ENCODE measurements at places on chromosomes 5 and 9. TPM values are rescaled to one million over a fixed set of nuclear protein-coding genes. Genes with fewer than 3 reads are reported as not detected.

The SLC34A1 gene
- 0.07 TPM for polyA plus RNA-seq

DNA sequence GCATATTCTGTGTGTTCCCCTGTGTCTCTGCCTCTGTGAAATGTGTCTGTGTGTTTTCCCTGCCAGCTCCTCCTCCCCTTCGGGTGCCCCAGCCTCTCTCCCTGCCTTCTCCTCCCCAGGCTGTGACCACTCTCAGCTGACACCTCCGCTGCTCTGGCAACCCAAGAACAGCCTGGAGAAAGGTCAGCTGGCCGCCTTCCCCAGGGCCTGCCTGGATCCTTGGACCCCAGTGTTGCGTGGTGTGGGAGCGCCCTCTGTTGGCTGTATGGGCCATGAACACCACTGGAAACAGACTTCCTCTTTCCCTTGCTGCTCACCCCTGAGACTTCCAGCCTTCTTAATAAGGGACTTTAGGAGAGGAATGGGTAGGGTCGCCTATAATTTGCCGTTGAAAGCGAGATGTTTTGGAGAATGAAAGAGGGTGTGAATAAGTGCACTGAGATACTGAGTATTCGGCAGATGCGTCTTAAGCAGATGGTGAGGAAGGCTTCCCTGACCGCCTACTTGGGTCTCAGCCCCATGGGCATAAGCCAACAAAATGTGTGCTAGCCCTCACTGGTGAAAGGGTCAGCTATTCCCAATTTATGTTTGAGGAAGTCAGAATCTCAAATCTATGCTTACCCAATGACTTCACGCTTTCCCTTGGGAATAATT lies 114.9 kb upstream of the TRIM32 start:
- no peaks in the 10 kb centered on the region for H3K27me3 ChIP-seq
- H3K4me3 ChIP-seq: no peak overlapping the region
- H3K36me3 ChIP-seq: no peaks in the 10 kb centered on the region
- no peak overlapping the region for H3K27ac ChIP-seq

DNA sequence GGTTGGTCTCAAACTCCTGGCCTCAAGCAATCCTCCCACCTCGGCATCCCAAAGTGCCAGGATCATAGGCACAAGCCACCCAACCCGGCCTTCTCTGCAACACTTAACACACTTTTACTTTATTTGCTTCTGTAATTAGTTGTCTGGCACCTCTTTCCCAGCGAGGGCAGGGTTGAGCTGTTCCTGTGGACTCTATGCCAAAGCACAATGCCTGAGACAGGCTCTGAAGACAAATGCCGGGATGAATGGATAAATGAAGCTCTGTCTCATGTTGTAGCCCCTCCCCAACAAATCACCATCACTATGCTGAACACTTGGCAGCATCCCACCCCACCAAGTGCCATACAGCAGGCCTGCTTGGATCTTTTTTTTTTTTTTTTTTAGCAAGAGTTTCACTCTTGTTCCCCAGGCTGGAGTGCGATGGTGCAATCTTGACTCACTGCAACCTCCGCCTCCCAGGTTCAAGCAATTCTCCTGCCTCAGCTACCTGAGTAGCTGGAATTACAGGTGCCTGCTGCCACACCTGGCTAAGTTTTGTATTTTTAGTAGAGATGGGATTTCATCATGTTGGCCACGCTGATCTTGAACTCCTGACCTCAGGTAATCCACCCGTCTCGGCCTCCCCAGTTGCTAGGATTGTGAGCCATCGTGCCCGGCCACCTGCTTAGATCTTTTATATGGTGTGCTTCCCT lies 21.3 kb downstream of the GPX3 start:
- H3K4me1 ChIP-seq: no peaks in the 10 kb centered on the region
- H3K27me3 ChIP-seq: no peaks in the 10 kb centered on the region
- DNase-seq: no peak

The KCNIP1 gene
- polyA plus RNA-seq: not detected

The MAP1B gene
- 7.4 TPM for polyA plus RNA-seq

GRCh38 chr9:37955781-37956422 lies 52.0 kb upstream of the SLC25A51 start:
- H3K27me3 ChIP-seq: no peaks in the 10 kb centered on the region
- DNase-seq: no peak
- no peak overlapping the region for H3K27ac ChIP-seq

DNA sequence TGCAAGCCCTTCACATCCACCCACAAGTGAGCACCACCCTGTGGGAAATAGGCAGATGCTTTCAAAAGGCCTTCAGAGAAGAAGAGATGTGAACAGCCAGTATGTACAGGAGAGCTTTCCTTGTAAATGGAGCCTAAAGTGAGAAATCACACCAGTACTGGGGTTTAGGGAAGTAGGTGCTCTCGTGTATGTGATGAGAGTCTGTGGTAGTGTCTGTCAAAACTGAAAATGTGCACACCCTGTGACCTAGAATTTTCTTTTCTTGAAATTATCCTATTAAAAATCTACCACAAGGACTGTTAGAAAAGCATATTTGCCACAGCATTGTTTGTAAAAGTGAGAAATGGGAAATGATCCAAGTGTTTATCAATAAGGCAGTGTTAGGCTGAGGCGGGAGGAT lies 16.6 kb downstream of the OTULINL start:
- H3K27ac ChIP-seq: no peak overlapping the region
- no peak for DNase-seq
- H3K4me1 ChIP-seq: peaks cover 6% of the 10 kb centered on the region
- no peak overlapping the region for H3K4me3 ChIP-seq
- H3K27me3 ChIP-seq: no peaks in the 10 kb centered on the region
- peaks cover 5% of the 10 kb centered on the region for H3K36me3 ChIP-seq

- no peak overlapping the region for H3K4me3 ChIP-seq
- no peaks in the 10 kb centered on the region for H3K4me1 ChIP-seq
- no peak for DNase-seq
- H3K27me3 ChIP-seq: no peaks in the 10 kb centered on the region
- no peak overlapping the region for H3K27ac ChIP-seq
- H3K36me3 ChIP-seq: peaks cover 8% of the 10 kb centered on the region
Observed at GRCh38 chr9:36392489-36392888, 7.6 kb downstream of the RNF38 start.

DNA sequence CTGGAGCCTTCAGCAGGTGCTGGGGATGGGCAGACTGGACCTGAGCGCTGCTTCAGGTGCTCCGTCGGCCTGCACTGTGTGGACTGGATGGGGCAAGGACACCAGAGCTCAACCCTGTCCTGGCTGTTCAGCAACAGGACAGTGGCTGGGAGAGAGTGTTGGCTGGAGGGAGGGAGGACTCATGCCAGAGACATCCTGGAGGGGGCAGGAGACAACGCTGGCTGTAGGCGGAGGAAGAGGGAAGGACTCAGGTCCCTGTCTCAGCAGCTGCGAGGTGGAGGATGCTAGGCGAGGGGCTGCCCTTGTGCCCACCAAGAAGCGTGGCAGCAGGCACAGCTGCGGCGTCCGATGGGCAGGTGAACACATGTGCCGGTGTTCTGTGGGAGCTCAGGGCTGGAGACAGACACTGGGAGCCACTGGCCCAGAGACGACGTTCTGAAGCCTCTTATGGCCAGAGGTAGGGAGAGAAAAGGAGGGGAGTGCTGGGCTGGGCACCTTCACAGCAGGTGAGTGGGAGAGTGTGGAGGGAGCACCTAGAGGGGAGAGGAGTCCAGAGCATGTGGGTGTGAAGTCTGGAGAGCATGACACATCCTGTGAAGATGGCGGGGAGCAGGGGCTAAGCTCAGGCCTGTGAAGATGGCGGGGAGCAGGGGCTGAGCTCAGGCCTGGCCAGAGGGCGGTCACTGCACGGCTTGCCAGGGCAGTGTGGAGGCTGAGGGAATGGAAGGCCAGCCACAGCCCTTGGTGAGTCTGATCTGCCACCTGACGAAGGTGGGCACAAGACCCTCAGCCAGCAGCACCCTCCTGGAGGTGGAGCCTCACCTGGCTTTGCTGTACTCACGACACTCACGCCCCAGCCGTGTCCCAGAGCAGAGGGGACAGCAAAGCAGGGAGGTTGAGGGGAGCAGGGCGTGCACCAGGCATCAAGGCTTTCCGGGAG lies 79.1 kb upstream of the FCN1 start:
- H3K4me1 ChIP-seq: no peaks in the 10 kb centered on the region
- H3K27ac ChIP-seq: no peak overlapping the region
- no peaks in the 10 kb centered on the region for H3K27me3 ChIP-seq
- H3K4me3 ChIP-seq: no peak overlapping the region

The DIPK1B gene
- 0.22 TPM for polyA plus RNA-seq
